ENCODE measurements at places on chromosomes 4 and X.

DNA sequence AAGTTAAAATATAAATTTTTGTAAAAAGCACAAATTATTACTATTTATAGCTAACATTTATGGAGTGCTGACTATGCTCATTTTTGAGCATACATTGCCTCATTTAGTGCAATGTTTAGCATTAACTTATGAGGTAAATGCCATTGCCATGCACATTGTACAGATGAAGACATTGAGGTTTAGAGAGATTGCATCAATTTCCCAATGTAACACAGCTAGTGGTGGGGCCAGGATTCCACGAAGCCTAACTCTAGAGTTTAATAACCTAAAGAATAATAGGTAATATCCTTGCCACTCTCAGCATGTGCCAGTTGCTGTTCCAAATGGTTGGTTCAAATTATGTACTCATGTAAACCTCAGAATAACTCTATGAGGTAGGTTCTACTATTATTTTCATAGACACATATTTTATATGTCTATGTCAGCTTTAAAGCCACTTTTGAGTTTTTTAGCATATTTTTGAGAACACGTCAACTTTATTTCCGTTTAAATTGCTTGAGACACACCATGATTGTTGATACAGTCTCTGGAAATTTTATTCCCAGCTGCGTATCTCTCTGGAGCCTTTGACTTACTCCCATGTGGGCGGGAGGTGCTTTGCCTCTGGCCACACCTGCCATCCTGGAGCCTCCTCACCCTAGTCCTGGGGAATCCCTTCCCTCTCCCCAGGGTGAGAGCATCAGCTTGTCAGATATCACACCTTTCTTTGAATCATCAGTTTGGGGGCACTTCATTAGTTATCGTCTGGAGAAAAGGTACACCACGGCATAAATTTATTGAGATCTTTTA is 10.8 kb upstream of the ADH1A start:
- no peak for DNase-seq

GRCh38 chr4:138757432-138757831 is 258.1 kb upstream of the NOCT start:
- no peak for DNase-seq

- no peak for DNase-seq
Observed at GRCh38 chr4:158527516-158527915, 5.8 kb downstream of the RXFP1 start.

DNA sequence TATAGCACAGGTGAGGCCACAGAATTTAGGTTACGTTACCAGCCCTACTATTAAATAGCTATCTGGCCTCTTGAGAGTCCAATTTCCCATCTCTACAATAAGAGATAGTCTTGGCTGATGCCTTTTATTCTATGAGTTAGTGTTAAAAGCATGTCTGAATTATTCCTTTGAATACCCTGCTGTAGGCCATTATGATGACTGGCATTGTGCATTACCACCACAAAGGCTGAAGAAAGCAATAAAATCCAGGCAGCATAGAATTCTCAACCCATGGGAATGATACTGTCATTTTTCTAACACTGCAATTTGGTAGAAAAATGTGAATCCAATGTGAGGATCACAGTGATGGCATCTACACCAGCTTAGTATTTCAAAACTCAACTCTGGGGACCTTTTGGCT is 51.4 kb downstream of the OTC start:
- DNase-seq, result no peak

DNA sequence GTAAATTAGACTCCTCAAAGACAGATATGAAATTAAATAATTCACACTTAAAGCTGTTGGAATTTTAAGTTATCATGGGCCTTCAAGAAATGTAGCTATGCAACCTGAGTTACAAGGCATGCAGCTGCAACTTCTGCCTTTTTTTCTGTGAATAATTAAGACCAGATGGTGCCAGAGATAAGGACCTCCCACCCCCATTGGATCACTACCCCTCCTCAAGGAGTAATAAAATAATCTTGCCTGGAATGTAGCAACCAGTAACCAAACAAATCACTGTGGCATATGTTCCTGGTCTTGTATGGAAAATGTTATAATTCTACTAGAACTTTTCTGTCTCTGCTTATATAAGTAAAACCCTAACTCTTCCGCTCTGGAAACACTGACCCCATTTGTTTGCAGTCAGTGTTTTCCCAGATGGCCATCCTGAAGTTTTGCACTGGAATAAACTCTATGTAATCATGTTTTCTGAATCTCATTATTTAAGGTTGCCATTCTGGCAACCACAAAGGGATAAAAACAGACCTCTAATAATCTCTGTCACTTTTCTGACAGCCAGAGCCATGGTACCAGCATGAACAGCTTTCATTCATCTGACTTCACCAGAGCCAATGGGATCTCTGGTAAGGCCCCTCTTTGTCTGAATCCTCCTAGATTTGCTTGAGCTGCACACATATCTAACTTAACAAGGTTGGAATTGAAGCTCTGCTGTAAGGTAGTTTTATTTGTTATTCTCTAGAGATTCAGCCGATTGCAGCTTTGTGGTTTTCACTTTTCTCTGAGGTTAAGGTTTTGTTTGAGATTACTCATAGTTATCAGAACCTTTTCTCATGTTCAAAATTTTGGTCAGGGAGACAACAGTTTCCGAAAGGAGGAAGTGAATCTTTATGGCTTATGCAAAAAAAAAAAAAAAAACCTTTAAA is 274.6 kb downstream of the NAF1 start:
- DNase-seq, result no peak
